ENCODE measurements at places on chromosomes 16 and 17.

DNA sequence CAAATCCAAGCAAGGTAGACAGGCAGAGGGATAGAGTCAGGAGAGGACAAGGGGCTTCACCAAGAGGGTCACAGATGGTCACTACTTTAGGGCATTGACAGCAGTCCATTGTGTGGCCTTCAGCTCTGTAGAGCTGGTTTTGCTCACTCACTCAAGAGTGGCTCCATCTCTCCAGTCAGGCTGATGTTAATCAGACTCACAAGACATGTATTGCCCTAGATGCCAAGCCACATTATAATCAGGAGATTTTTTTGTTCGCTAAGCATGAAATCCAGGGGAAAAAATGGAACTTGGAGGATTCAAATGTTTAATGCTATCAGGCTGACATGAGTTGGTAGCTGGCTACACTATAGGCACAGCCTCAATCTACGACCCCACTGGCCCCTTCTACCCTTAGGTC lies 32.5 kb downstream of the CD300LF start:
- DNase-seq: no peak

DNA sequence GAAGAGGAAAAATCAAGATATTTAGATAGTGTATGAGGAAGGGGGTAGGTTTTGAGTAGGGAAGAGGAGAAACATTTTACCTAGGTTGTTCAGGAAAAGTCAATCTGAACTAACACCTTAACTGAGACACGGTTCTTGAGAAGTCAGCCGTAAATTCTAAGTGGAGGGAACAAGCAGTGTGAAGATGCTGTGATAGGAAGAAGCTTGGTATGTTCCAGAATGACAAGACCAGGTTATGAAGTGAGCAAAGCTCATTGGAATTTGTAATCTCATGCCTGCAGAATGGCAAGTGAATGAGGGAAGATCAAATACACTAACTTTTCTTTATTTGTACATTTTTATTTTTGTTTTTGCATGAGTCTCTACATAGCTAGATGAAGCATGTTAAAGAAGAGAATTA lies 307.6 kb downstream of the ZFHX3 start:
- no peak for DNase-seq

- DNase-seq: no peak
Observed at GRCh38 chr16:85557971-85558657, 55.0 kb upstream of the GSE1 start.

- DNase-seq: no peak
Observed at GRCh38 chr17:39171933-39172332, 6.0 kb upstream of the ARL5C start.

GRCh38 chr16:58026705-58027160 lies 1.2 kb downstream of the MMP15 start:
- DNase-seq: no peak

Measured in fibroblast of mammary gland (primary cell).